CD4-positive, alpha-beta T cell treated with Interferon gamma for 1 hour (primary cell): ENCODE measurements at places on chromosomes 12 and 14.

DNA sequence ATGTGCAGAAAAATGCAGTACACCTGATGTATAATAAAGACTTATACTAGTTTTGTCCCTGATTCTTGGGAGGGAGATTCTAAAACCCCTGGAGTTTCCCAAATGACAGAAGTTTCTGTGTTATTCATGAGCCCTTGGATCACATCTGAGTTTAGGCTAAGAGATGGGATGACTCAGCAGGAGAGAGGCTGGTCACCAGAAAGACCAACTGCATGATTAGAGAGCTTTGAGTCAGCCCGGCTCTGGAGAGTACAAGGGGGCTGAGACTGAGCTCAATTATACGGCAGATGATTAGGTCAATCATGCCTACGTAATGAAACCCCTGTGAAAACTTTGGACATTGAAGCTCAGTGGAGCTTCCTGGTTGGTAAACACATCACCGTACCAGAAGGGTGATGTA, 174.2 kb downstream of the SSPN start:
- DNase-seq: no peak

DNA sequence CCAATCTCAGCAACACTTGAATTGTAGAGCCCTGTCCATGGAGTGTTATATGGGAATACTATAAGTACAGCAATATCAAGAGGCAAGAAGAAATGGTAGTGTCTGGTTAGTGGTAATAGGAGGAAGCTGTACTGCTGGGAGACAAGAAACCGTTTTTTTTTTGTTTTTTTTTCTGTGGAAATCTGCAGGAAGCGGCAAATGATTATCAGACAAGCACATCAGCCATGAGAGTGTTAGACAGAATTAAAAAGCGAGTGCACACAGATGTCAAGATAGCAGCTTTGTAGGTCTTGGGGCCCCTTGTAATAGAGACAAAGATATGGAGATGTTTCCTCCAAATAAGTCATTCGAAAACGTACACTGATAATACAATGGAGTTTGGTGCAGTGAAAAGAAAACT, 6.7 kb downstream of the TESPA1 start:
- no peak for DNase-seq

DNA sequence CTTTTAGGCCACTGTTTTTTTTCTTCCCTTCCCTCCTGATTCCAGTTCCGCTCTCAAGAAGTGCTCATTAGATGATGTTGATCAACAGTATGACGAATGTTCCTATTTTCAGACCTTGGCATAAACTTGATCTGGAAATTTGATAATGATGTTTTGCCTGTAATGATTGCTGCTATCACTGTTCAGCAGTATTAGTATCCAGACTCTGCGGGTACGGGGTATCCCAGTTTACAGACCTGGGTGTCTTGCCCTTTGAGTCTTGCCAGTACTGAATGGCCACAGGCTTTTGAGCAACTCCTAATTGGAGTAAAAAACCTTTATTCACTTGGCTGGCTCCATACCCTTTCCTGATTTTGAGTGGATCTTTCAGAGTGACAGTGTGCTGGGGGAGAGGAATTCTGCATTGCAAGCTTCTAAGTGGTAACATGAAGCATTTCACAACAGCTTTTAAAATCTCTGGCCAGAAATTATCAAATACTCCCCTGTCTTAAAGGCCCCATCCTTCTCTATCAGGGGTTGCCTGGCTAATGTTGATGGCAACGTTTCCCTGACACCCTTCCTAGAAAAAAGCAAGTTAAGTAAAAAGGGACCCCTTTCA, 5.9 kb upstream of the ASB8 start:
- DNase-seq: no peak

- no peak for DNase-seq
These were observed 13.7 kb upstream of the FBXL14 start for GRCh38 chr12:1607940-1608712.

GRCh38 chr14:100010679-100011078, 54.5 kb upstream of the EVL start:
- DNase-seq: no peak

DNA sequence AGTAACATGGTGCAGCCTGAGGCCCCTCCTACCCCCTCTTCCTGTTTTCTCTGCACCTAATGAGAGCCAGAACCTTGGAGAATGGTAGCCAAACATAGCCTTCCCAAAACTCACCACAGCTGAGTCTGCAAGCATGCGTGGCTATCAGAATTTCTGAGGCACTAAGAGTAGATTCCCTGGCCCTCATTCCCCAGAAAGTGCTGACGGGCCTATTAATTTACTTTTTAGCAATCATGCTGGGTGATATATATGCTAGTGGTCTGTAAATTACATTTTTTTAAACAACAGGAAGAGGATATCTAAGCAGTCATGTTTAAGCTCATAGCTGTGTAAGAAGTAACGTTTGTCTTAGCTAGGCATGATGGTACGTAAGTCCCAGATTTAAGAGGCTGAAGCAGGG, 30.4 kb downstream of the KANSL2 start:
- no peak for DNase-seq

DNA sequence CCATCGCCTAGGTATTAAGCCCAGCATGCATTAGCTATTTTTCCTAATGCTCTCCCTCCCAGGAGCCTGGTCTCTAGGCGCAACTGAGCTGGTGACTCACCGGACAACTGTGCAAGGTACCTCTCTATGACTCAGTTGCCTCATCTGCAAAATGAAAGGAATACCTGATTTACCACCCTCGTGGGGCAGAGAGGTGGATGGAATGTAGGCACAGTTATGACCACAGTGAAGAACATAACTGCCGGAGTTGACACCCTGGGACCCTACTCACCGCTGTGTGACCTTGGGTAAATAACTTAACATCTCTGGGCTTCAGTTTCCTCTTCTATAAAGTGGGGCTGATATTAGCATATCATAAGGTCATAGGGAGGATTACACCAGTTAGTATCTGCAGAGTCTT, 22.6 kb downstream of the BCL11B start:
- DNase-seq: no peak

- DNase-seq: no peak
These were observed 315.8 kb downstream of the ZFP36L1 start for GRCh38 chr14:68477110-68477455.

DNA sequence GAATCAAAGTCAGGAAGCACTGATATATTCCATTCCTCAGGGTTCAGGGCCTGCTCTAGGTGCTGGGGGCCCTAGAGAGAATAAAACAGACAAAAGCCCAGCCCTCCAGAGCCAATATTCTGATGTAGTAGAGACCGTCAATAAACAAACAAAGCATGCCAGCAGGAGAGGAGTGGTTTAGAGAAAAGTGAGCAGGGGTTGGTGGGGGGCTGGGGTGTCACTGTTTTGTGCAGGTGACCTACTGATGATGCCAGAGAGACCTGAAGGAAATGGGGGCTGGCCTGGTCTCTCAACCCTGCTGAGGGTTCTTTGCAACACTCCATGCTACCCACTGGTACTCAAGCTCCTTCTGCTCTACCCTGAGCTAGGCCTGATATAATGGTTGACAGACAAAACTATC, 26.5 kb downstream of the IL26 start:
- DNase-seq: no peak

- DNase-seq: no peak
These were observed 22.0 kb downstream of the LRTM2 start for GRCh38 chr12:1842183-1842904.

GRCh38 chr12:110846615-110847566, at the start of gene CCDC63:
Gene CCDC63 (plus strand): TSS chr12:110846987. CDS start chr12:110852955, 5,968 bp downstream.
- DNase-seq: peak; percentile 17

GRCh38 chr12:40911676-40912075, 219.4 kb downstream of the CNTN1 start:
- no peak for DNase-seq

DNA sequence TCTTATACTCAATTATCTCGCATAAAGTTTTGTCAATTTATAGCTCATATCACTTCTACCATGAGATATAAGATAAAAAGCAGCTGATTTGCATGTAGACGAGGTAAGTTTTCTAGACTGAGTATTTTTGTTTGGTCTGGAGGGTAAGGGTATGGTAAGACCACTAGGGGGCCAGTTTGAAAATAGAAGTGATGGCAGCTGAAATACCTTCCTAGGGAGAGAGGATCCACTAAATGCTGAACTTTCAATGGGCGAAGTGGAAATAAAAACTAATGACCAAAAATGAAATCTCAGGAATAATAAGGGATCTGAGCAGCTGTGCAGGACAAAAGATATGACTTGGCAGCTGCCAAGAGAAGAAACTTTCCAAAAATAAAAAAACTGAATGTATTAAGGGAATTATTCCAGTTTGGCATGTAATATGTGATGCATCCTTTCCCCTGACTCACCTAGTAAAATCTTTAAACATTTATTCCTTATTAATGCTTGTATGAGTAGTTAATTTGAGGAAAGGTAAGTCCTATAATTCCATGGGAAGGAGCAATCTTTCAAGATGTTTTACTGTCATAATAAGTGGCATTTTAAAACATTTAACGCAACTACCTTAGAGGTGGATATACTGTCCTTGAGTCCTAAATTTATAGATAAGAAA, 754.5 kb downstream of the C12orf50 start:
- DNase-seq: no peak

DNA sequence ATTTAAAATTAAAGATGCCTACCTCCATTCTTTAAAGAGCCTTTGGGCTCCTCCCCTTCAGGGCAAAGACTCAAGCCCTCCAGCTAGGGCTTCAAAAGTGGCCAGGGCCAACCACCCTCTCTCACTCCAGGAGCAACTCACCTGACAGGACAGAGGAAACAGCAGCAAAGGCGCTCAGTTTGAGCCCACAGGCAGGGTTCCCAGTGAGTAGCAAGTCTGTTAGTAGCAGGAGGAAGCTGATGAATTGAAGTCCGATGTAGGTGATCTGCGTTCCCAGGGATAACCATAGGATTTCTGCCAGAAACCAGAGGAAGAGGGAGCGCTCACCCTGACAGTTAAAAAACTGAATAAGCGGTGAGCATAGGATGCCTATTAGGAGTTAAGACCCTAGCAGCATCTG, 15.7 kb downstream of the GSG1 start:
- no peak for DNase-seq

- no peak for DNase-seq
These were observed 185.1 kb downstream of the C12orf42 start for GRCh38 chr12:103310546-103311270.

- no peak for DNase-seq
These were observed 797 bp downstream of the ESPL1 start for GRCh38 chr12:53268630-53269562.

GRCh38 chr12:95834572-95834971, 24.2 kb upstream of the SNRPF start:
- no peak for DNase-seq

DNA sequence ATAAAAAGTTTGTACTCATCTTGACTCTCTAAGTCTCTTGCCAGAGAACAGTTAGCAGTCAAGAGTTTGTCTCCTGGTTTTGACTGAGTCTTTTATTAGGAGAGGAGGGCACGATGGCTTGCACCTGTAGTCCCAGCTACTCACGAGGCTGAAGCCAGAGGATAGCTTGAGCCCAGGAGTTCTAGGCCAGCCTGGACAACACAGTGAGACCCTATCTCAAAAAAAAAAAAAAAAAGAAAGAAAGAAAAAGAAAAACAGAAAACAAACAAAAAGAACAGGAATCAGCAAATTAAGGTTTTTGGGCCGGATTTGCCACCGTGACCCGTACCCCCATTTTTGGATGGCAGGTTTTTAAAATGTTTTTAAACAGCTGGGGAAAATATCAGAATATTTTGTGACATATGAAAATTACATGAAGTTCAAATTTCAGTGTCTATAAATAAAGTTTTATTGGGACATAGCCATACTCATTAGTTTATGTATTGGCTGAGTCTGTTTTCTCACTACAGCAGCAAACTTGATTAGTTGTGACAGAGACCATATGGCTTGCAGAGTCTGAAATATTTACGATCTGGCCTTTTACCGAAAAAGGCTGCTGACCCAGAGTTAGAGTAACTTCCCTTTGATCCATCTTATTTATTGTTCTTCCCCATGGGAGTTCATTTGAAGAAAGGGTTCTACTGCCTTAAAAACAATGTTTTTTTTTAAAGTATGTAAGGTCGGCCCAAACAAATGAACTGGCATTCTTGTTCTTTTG, 31.2 kb downstream of the VEZT start:
- DNase-seq: no peak
